ENCODE measurements at places on chromosomes 11 and 22.
A peak's percentile ranks its signal among the peaks of the same experiment; 100 is the strongest.

DNA sequence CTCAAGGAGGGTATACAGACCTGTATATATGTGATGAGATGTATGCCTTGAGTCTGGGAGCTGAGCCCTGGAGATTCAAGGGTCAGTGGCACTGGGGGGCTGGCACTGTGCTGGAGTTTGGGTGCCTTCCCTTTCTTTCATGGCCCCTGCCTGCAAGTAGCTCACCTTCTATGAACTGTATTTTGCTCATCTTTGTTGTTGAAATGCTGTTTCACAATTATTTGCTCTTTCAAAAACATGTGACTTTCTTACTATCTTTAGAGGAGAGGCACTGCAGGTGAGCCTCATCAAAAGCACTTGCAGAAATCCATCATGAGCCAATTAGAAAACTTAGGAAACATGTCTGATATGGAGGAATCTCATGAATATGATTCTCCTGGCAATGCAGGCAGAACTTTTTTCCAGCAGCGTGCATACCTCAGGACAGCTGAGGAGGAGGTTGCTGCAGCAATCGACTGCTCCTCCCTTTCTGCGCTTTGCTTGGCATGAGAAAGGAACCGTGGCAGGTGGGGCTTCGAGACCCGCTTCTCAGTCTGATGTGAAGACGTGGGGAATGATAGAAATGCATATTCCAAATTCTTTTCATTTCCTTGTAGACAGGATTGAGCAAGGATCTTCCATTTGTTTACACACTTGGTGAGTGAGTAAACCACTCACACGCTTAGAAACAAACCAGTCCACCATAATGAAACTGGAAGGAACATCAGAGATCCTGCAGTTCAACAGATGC, 178.4 kb upstream of the E2F8 start:
- DNase-seq, result no peak

- DNase-seq, result no peak
These were observed 17.5 kb downstream of the DDI1 start for GRCh38 chr11:104053743-104054478.

GRCh38 chr11:14258221-14258935, 100.6 kb downstream of the RRAS2 start:
- no peak for DNase-seq

DNA sequence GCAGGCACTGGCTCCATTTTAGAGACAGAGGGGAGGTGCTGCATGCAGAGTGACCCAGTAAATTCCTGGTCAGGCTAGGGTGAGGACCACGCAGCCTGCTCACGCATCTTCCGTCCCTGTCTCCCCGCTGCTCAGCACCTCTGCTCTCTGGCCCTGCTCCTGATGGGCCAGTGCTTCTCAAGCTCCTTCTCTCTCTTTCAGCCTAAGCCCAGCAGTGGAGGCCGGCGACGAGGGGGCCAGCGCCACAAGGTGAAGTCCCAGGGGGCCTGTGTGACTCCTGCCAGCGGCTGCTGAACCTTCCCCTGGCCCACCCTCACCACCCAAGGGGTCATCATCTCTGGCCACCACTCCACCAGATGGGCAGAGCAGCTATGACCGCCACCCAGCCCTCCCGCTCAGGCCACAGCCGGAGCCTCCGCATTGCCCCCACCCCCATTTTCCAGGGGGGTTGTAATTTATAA, 24.7 kb downstream of the GTPBP1 start:
- no peak for DNase-seq

DNA sequence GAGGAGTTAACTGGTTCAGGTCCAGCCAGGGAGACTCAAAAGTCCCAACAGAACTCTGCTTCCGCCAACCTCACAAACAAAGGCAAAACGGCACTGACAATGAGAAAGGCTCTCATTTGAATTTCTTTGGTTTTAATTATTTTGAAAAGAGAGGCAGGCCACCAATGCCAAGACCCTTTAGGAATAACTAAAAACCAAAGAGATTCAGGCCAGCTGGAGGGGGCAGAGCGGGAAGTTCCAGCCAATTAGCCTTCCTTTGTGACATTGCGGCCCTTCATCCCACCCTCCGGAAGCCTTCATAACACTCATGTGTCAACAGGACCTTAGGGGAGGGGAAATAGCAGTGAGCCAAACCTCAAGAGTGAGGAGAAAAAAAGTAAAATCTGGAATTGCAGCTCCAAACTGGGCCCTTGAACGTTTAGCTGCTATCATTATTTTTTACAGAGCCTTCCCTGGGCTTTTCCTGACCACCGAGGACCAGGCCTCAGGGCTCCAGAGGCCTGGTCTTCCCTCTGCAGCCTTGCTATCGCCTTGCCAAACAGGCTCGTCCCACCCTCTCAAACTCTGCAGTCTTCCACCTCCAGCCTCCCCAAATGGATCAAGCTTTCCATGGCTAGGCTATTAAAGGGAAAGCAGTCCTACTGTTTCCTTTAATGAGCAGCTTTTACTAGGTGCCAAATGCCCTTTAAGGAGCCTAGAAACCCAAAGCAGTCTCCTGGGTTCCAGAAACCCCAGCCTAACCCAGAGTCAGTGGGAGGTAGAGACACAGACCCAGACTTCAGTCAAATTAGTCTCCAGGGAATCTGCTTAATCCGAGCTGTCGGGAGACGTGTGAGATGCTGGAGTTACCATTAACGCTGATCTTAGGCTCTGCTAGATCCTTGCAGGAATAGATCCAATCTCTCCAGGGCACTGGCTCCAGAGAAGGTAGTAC, 114.2 kb downstream of the CCDC34 start:
- DNase-seq, result no peak

DNA sequence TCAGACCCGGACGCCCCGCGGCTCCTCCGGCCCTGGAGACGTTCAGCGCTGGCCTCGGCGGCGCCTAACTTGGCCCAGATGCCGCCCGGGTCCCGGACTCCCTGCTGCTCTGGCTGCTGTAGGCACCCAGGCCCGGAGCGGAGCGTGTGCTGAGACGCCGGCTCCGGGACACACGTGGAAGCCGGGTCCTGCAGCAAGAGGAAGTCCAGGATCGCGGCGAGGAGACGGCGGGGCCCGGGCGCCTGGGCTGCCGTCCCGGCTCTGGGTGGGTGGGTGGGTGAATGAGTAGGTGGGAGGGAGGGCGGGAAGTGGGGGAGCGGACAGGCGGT, 223 bp downstream of the WT1 start:
- peak; percentile 78 for DNase-seq

GRCh38 chr11:130247319-130247718, 67.4 kb downstream of the ZBTB44 start:
- no peak for DNase-seq

DNA sequence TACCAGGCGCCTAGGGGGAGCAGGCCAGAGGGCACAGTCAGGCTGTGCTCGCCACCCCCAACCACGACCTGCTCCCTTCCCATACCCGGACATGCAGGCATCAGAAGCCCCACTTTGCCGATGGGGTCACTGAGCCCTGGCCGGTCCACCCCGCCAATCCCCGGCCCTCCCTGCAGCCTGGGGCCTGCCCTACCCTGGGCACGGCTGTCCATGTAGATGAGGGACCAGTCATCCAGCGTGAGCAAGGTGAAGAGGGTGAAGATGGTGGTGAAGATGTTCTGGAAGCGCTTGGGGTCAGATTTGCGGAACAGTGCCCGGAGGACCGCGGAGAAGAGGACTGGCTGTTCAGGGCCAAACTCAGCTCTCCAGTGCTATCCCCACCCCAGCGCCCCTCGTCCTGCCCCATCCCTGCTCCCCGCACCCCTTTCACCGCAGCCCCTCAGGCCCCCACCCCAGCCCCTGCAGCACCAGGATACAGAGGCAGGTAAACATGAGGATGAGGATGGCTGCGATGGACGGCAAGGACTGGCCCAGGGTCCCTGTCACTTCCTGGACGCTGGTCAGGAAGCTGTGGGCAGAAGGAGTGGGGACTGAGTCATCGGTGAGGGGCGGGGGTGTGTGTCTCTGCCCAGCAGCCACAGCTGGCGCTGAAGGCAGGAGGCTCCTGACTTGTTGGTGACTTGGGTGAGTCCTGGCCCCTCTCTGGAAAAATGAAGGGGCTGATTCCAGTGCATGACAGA, 5.5 kb downstream of the CATSPER1 start:
- peak; percentile 39 for DNase-seq

Data from Kasumi-1 (cell line).